NCI-H1092 (cell line): ENCODE measurements at places on chromosomes 4 and X.

DNA sequence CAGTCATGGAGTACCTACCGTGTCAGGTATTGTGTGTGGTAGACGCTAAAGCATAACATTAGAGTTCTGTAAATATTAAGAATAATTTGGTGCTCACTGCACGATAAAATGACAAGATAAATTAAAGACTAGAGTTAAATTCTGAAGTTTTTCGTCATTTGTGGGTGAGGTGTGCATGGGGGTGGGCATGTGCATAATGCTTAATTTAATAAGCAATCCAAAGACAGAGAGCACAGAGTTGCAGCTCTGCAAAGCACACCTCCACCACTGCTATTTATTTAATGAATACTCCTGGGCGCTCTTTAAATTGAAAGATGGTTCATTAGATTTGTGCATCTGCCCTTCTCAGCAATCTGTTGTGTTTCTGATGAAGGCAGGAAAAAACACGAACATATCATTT is 62.6 kb downstream of the GATB start:
- no peak for DNase-seq

GRCh38 chrX:39895218-39896110 is 202.3 kb downstream of the BCOR start:
- peak; percentile 69 for DNase-seq

DNA sequence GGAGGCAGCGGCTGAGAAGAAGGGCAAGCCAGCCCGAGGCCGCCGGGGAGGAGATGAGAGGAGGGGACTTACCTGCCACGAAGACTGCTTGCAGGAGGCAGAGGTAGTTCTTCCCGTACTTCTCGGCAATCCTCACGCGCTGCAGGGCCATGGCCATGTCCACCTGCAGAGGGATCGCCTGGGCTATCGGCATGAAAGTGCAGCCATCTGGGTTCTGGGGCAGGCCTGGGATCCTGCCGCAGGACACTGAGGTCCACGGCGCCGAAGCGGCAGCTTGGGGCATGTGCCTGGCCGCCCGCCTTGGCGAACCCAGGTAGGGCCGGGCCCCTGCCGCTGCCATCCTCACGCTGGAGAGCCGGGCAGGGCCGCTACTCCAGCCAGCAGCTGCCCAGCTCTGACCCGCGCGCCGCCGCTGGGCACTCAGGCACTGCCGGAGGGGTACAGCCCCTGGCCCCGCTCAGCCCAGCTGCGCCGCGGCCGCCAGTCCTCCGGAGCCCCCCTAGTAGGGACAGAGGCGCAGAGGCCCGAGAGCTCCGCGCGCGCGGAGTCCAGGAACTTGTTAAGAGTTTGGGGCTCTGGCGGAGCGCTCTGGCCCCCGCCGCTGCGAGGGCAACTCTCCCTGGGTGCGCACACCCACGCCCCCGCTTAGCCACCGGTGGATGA is 16.0 kb downstream of the MCF2 start:
- no peak for DNase-seq

- no peak for DNase-seq
These were observed 145.1 kb downstream of the INPP4B start for GRCh38 chr4:142701017-142701416.

DNA sequence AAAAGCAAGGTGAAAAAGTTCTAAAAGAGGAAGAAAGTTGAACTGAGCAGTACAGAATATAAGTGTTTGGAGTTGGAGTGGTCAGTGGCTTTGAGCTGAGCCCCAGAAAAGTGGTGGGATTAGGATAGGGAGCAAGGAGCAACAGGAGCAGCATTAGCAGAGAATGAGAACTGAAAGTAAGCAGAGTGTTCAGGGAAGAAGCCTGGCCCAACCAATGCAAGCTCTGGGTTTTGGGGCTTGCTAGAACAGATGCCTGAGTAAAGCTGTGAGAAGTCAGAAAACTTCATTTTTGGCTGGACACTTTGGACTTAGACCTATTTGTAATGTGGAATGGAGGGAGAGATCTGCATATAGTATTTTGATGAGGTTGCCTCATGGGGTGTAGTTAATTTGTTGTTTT is 17.8 kb downstream of the JADE1 start:
- DNase-seq = no peak

DNA sequence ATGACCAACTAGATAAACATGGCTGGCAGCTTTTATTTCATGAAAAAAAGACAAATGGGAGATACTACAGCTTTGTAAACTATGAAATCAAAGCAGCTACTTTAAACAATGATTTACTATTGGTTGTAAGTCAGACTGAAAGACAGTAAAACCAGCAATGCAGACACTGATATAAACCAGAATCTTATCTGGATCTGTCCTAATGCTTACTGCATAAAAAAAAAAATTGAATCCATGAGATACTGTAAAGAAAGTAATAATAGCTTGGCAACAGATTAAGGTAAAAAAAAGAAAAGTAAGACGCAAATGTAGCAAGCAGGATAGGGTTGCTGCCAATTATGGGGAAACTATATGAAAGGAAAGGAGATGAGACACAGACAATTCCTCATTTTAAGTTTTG is 7.3 kb downstream of the LCORL start:
- DNase-seq = no peak

DNA sequence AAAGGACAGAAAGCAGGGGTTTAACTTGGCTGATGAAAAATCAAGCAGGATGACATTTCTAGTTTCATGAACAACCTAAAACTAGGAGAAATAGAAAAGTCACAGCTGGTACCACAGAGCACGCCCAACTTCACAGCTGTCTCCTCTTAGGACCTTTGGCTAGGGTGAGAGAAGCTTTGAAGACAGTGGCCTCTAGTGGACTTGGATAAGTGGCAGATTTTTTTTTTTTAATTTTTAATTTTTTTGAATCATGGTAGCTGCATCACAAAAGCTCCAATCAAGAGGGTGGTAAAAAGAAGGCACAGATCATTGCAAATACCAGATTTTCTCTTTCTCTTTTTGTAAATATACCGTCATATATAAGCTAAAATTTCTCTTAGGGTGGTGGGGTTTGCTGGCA is 20.2 kb upstream of the MAP3K15 start:
- DNase-seq = no peak

DNA sequence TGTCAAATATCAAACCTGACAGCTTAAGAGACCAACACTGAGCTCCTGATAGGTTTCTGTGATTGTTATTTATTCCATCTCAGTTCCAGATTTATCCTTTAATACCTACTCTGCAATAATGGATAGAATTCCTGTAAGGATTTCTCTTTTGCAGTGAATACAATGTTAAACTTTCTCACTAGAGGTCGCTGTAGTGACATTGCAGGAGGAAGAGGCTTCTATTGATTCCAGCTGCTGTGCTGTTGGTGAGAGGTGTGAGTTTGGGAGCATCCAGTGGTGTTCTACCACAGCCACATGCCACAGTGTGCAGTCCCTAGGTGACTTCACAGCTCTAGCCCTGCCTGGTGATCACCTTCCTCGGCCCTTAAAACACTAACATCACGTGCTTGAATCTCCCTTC is 34.6 kb upstream of the DCAF8L2 start:
- DNase-seq = no peak

- DNase-seq = no peak
These were observed 460 bp upstream of the GEMIN8 start for GRCh38 chrX:14030174-14030530.

DNA sequence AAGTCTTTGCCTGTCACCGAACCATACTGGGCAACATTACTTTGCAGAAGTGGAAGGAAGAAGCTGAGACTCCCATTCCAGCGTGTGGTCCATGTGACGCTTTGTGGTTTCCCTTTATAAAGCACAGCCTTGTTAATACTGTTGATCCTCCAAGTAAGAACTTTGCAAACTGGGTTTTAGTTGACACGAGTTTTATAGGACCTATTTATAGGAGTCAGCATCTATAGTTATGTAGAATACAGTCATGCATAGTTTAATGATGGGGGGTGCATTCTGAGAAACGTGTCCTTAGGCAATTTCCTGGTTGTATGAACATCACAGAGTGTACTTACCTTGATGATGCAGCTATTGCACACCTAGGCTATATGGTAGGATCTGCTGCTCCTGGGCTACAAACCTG is 1879.4 kb upstream of the TENM3 start:
- DNase-seq = no peak

- no peak for DNase-seq
These were observed 744.7 kb upstream of the ADGRL3 start for GRCh38 chr4:60455380-60455779.

DNA sequence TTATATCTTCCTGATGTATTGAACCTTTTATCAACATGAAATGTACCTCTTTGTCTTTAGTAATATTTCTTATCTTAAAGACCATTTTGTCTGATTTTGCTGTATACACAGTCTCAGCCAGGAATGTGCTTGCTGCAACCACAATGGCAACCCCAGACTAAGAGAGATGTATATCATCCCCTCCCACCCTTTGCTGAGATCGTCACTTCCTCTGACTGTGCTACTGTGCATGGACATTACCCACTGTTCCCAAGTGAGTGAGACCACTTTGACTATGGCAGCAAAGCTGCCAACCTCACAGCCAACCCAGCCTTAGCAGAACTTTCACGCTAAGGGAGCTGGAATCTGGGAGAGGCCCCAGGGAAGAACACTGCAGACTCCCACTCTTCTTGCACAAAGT is 46.0 kb downstream of the EIF2S3 start:
- DNase-seq = no peak

GRCh38 chrX:148380650-148381561 is 119.5 kb upstream of the AFF2 start:
- DNase-seq = no peak

- no peak for DNase-seq
These were observed 243.0 kb upstream of the TEX13A start for GRCh38 chrX:105463473-105463872.

DNA sequence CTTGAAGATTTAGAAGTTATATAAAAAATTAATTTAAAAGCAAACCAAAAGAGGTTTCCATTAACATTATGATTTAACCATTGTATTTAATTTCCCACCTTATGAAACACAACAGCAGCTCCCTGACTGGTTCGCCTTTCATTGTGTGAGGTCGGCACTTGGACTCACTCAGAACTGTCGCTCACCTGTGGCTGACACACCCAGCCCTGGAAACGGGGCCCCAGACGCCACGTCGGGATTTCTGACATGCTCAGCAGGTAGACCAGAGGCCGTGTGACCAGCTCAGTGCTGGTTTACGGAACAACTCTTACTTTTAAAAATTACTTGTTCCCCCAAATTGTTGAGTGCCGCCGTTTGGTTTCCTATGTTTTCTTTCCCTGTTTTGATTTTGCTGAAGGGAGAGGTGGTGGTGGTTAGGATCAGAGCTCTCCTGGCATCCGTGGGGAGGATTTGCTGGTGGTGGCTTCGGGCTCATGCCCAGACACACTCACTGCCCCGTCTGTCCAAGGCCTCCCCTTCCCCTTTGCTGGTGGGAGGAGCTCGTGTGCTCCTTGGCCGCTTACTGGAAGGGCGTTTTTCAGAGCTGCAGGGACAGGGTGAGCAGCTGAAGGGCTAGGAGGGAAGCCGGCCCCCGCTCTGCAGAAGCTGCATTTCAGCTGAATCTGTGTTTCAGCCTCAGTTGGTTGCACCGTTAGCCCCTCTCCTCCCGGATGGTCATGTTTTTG is 59.2 kb downstream of the CPLX1 start:
- DNase-seq = no peak

DNA sequence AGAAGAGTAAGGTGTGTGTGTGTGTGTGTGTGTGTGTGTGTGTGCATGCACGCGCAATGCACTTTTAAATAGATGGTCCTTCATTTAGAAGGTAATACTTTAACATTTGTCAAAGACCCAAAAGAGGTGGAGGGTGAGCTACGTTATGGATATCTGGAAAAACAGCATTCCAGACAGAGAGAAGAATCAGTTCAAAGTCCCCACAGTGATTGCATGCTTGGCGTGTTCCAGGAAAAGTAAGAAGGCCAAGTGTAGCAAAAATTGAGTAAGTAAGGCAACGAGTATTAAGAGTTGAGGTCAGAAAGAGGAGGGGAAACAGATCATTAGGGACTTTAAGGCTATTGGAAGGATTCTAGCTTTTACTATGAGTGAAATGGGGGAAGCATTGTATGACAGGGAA is 21.9 kb upstream of the GABRE start:
- DNase-seq = no peak

DNA sequence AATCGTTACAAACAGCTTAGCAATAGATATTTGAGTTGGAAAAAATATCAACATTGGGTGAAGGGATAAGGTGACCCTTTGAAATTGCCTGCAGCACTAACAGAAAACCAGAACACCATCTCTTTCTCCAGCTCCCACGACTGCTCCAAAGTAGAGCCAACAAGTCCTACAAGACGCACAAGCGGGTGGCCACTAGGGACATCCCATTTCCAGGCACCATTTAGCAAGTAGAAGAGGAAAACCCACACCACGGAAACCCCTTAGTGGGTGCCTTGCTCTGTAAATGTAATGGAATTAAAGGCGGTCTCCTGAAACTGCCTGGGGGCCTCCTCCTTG is 1.9 kb downstream of the ARHGAP6 start:
- no peak for DNase-seq

DNA sequence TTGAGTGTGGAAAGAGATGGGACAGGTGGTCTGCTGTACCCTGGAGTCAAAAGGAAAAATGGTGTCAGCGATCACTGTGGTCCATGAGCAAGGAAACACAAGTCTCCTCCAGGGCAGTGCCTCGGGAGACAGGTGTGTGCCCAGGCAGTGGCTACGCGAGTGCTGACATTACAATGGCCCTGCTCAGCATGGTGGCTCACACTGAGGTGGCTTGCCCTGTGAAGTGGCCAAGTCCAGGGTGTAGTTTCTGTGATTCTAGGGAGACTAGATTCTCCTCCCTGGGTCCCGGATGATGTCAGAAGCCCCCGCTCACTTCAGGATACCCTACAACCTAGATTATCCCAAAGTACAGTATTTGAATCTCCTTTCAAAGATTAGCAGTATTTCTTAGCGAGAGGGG is 44.8 kb upstream of the TMEM150C start:
- DNase-seq = no peak

- no peak for DNase-seq
These were observed 969.1 kb upstream of the PCDH10 start for GRCh38 chr4:132180020-132180427.
